NCI-H345 (cell line): ENCODE measurements at places on chromosomes 12 and 14.

DNA sequence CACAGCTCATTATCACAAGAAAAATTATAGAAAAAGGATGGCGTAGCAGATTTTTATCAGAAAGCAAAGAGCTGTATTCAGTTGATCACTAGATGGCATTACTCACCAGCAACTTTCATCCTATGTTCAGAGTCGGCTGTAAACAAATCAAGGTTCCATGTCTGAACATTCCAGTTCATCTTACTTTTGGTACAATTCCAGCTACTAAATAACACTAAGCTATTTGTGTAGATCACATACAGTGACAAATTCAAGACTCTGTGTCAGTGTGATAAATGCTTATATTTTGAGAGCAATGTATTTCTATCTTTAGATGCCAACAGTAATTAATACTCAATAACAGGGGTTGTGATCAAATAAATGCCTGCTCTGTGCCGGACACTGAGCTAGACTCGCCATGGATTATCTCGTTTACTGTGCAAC lies 30.1 kb downstream of the NRDE2 start:
- DNase-seq: peak; percentile 31

- no peak for DNase-seq
These were observed 29.8 kb upstream of the RAP1B start for GRCh38 chr12:68580911-68581310.

GRCh38 chr14:103634156-103634555 lies 5.1 kb downstream of the KLC1 start:
- DNase-seq: no peak

DNA sequence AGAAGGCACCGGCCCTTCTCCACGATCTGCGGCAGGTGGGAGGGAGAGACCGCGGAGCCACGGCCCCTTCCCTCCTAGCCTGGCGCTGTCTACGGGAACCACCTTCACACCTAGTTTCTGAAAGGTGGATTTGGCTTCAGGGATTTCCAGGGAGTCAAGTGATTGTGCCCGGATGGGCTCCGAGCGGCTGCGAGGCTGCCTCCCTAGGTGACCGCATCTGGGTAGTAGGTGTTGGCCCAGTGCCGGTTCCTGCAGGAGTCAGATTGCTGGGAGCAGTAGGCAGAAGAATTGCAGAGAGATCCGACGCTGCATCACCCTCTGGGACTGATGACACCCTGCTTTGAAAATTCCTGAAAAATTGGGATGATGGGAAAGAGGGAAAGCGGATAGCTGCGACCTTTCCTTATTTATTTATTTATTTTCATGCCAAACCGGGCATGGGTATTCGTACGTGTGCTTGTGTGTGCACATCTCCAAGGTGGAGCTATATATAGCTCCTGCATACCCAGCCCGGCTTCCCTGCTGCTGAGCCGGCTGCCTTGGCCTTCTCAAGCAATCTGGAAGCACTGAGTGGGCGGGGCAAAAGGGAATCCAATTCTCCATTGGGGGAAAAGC lies 1.1 kb downstream of the CNTN1 start:
- peak; percentile 76 for DNase-seq

DNA sequence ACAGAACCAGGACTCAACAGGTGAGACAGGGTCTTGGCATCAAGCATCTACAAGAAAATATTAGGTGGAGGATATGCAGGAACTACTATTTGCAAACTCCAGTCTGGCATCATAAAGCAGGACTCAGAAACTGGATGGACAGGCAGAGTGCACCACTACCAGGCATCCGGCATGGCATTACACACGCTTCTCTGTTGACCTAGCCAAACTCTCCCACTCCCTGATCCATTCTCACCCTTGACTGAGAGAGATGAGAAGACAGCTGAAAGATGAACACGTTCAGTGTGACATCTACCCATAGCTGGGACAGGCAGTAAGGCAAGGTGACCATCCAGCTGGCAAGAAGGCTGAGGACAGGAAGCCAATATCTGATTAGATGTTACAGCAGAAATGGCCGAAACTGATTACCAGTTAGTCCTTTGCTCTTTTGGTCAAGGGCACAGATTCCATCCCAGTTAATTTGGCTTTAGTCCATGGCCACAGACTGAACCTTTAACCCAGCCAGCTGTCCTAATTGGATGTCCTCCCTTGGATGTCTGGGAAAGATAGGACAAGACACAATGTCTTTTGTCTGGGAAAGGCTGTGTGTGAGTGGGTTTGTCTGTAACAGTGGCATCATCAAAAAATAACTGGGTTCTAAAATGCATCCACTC lies 71.6 kb downstream of the BBS10 start:
- no peak for DNase-seq

DNA sequence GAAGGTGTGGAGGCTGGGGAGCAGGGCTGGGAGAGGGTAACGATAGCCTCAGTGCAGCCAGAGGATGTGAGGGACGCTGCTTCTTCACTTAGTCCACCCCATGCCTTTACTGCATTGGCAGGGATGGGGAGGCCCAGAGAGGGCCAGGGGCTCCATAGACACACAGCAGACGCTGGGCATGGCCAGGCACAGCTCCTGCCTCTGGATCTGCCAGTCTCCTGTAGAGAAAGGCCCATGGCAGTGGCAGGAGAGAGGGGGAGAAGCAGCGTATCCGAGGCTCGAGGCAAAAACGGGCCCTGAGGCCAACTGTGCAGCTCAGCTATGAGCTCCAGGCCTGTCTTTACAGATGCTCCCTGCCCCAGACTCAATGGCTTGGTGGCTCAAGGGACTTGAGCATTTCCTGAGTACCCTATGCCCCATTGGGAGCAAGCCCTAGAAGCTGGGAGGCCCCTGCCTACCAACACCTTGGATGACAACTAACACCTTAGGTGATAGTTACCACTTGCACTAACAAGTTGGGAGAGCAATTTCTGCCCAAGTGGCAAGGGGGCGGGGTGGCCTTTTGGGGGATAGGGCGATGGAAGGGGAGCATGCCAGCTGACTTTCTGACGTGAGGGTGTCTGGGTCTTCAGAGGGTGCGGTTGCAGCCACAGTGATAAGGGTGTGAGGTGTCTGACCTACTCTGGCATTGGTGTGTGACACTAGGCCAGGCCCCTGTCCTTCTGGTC lies 5.0 kb upstream of the LBHD2 start:
- DNase-seq: no peak

GRCh38 chr12:99513066-99513465 lies 134.5 kb upstream of the GARIN6 start:
- DNase-seq: no peak

- DNase-seq: no peak
These were observed 111.0 kb downstream of the TRAFD1 start for GRCh38 chr12:112236386-112236785.

DNA sequence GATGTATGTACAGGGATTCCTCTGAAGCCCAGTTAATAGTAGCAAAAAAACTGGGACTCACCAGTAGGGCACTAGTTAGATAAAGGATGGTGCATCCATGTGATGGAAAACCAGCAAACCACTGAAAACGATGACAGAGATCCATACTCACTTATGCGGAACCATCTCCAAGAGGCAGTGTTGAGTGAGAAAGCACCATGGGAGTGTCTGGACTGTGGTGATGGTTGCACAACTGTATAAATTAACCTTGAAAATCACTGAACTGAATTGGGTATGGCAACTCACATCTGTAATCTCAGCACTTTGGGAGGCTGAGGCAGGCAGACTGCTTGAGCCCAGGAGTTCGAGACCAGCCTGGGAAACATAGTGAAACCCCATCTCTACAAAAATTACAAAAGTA lies 53.6 kb upstream of the ZFP36L1 start:
- DNase-seq: no peak

DNA sequence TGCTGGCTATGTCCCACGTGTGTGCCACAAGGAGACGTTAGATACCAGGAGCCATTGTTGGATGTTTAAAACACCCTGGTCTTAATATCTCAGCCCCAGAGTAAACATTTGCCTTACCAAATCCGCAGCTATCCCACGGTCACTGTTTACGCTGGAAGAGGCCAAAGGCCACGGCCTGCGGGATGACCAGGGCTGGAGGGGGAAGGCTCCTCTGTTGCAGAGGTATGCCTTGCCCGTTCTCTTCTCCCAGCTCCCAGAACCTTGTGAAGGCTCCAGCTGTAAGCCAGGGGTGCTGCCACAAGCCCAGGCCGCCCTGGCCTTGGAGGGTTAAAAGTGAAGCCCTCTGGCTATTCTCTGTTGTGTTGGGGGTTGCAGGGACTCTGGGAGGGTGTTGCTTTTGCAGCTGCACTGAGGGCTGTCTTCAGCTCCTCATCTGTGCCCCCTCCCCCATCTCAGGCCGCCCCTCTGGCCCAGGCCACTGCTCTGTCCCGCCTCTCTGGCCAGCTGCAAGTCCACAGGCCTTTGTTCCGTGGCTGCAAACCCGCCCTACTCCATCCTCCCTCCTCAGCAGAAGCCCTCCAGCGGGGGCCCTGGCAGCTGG lies 2.5 kb downstream of the PLEKHG3 start:
- DNase-seq: no peak

DNA sequence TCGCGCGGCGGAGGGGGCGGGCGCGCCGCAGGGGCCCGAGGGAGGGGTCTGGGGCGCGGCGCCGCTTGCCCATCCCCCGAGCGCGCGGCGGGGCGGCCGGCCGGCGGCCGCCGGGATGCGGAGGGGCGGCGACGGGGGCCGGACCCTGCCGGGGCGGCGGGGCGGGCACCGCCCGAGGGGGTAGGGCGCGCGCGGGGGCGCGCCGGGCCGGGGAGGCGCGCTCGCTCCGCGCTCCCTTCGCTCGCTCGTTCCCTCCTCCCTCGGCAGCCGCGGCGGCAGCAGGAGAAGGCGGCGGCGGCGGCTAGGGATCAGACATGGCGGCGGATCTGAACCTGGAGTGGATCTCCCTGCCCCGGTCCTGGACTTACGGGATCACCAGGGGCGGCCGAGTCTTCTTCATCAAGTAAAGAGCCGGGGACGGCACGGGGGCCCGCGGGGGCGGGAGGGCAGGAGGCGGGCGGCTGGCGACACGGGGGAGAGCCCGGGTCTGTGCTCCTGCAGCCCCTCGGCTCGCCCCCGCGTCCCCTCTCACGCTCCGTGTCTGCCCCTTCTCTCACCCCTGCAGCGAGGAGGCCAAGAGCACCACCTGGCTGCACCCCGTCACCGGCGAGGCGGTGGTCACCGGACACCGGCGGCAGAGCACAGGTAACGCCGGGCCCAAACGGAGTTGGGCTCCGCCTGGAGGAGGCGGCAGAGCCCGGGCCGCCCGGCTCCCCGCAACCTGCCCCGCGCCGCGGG lies at the start of gene PLEKHA5:
Gene PLEKHA5 (plus strand): TSS at position 248 of the 738 bp plus-strand sequence. CDS start 67 bp downstream, at position 315.
- peak; percentile 81 for DNase-seq

DNA sequence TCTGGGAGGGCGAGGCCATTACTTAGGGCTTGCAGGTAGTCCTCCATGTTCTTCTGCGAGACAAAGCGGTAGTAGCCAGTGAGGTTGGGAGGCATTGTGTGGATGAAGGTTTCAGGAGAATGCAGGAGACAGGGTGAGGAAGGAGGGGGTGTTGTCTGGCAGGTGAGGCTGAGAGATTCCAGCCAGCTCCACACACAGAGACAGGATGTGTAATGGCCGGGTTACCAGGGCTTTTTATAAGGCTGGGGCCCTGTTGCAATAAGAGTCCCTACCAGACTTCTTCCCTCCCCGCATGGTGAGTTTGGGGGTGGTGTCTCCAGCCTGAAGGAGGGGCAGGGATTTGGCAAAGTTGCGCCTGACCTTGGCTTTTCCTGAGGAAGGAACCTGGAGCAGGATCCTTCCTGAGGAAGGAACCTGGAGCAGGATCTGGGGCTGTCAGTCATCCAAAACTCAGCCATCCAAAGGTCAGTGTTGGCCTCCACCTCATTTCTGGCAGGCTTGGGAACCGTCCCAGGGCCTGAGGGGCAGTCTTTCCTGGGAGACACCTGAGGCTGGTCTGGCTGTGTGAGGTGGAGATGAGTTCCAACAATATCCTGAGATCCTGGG lies at the start of gene RBP5:
Gene RBP5 (minus strand): TSS at position 209 of the 606 bp plus-strand sequence. CDS start 114 bp downstream, at position 95.
- no peak for DNase-seq

DNA sequence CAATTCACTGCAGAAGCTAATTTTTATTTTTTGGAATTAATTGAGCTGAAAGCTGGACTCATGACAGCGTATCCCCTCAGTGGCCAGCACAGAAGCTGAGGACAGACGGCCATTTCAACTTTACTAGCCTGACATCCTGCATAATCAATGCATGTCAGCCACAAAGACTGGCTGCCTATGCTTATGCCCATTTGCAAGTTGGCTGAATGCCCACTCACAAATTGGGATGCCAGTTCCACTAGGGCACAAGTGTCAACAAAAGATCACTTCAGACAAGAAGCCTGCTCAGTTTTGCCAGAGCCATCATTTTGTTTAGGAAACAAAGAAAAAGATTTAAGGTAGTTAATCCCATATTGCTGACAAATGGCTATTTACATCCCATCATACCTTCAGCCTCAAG lies 417.6 kb downstream of the NOVA1 start:
- peak; percentile 88 for DNase-seq

DNA sequence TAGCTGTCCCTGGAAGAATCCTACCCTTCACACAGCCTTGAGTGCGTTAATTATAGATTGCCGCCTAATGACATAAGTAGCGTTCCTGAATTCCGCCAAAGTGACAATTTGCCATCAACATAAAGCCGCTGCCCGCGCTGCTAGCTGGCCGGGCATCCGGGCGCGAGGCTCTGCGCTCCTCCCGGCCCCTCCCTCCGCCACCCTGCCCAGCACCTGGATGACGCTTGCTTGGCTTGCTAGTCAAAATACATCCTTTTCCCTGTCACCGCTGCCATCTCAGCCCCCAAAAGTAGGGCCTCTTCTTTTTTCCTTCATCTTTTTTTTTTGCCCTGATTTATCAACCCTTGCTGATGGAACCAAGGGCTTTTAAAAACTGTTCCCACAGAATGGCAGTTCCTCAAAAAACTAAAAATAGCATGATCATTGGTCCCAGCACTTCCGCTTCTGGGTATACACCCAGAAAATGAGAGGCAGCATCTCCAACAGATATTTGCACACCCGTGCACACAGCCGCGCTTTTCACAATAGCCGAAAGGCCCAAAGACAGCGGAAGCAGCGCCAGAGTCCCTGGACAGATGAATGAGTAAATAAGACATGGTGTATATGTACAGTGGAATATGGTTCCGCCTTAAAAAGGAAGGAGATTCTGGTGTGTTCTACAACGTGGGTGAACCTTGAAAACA lies 235.2 kb downstream of the BCL11B start:
- no peak for DNase-seq

DNA sequence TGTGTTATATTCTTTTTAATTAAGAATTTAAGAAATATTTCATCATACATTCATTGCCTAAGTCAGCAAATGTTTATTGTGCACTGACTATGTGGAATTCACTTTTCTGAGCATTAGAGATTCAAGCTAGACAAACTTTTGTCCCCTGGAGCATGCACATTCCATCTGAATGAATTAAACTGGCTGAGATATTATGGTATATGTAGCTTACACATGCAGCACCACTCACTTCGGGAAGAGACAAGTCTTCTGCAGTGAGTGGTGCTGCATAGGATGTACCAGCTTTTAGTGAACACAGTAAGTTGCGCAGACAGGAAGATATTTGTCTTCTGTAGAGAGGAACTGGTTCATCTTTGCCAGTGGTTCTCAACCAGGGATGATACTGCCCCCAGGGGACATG lies 318.4 kb downstream of the SYT1 start:
- DNase-seq: peak; percentile 28

DNA sequence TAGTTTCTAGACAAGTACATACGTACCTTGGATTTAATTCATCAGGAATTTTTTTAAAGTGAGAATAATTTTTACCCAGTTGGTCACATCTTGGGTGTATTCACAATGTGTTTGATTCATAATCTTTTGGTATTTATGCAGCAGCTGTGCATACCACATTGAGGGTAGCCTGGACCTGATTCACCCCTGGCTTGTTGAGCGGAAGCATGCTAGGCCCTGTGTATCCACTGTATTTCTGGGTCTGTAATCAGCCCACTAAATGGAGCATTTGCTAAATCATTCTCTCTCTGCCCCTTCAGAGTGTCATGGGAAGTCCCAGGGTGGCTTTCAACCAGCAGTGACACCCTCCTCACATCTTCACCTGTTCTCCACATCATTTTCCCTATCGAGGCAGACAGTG lies 203.8 kb upstream of the RGS6 start:
- no peak for DNase-seq
